ENCODE measurements at places on chromosomes 5 and 9.

DNA sequence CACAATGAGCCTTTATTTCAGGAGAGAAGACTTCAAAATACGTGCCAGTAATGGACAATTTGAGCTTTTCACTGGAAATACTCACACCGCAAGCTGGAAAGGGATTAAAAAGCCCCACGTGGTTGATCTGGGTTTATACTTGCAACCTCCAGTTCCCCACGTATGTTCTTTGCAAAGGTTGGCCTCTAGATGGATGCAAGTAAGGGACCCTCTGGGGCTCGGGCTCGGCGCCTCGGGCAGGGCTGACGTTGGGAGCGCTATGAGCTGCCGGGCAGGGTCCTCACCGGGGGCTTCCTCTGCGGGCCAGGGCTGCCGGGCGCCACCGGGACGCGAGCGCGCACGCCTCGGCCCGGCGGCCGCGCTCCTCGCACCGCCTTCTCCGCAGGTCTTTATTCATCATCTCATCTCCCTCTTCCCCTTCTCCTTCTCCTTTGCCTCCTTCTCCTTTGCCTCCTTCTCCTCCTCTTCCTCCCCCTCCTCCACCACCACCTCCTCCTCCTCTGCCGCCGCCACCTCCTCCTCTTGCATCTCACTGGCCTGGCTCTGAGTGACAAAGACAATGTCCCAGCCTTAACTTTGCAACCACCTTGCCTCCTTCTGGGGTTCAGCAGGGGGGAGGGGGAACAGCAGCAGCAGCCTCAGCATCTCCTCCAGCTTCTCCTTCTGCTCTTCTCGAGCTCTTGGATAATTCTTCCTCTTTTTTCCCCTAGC, 701 bp upstream of the ZNF462 start:
- no peak for DNase-seq

DNA sequence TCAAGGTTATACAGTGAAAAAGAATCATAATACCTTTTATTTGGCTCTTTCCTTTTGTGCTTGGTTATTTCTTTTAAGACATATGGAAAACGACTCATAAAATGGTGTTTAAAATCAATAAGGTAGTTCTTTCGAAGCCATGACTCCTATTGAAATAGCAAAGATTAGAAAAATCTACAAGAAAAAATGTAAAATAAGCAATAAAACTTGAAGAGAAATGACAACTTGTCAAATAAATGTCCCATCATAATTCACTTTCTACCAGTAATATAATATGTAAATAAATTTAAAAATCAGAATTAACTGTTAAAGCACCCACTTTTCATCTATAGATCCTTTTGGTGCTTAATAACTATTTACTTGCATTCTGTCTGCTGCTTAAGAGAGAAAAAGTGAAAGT, 12.5 kb downstream of the TEX10 start:
- DNase-seq: no peak

DNA sequence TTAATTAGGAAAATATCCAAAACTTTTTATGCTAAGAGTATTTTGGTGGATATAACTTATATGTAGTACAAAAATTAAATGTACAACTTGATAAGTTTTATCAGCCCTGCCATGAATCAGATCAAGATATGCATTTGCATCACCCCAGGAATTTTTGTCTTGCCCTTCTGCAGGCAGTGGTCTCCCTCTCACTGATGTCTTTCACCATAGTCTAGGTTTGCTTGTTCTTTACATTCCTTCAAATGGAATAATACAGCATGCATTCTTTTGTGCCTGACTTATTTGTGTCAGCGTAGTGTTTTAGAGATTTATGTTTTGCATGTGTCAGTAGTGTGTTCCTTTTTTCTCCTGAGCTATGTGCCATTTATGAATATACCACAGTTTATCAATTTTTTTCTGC, 36.4 kb downstream of the RNF180 start:
- DNase-seq: no peak

- peak; percentile 1 for DNase-seq
These were observed 406.0 kb upstream of the PIK3R1 start for GRCh38 chr5:67809589-67809988.

- DNase-seq: no peak
These were observed 199.6 kb downstream of the YTHDC2 start for GRCh38 chr5:113713051-113713450.

DNA sequence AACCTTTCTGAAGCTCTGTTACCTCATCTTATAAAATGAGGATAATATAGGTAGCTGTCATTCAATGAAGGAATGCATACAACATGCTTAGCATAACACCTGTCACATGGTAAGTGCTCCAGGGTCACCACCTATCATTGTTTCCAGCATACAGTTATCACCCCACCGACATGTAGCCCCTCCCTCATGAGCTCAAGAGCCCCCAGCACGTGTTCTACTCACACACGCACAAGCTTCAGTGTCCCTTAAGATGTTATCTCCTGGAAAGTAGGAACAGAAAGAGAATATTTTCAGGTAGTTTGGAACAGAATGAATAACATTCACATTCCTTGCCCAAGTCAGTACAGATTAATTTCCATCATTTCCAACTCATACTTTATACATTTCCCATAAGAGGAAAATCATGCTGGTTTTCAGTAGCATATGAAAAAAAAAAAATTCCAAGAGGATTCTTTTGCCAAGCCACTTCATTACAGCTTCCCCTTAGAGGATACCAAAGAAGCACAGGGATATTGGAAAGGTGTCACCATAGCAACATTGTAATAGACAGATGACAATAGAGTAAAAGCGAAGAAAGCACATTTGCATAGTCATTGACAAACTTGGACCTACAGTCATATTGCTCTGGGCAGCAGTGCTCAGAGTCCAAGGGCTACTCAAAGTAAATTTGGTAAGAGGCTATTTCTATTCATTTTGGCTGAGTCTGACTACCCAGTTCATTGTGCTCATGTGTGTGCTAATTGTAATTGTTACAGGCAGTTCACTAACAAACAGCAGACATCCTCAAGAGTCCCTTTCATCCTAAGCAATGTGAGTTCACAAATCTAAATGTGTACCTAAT, 1.5 kb upstream of the MOB3B start:
- DNase-seq: no peak

- peak; percentile 55 for DNase-seq
These were observed 269.4 kb downstream of the CWC27 start for GRCh38 chr5:65037831-65038815.

DNA sequence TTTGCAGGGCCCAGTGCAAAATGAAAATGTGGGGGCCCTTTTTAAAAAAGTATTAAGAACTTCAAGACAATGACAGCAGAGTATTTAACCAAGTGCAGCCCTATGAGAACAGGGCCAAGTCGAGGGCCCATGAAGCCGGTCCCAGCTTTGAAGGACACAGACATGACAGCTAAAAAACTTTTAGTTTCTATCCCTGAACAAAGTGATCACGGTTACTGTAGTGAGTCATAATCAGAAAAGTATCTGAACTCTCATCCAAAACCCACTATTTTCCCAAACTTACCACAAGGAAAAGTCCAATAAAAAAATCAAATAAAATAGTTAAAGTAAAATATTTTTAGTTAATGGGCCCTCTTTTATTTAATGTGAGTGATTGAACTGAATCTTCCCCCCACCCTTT, 126.0 kb downstream of the MEF2C start:
- no peak for DNase-seq

DNA sequence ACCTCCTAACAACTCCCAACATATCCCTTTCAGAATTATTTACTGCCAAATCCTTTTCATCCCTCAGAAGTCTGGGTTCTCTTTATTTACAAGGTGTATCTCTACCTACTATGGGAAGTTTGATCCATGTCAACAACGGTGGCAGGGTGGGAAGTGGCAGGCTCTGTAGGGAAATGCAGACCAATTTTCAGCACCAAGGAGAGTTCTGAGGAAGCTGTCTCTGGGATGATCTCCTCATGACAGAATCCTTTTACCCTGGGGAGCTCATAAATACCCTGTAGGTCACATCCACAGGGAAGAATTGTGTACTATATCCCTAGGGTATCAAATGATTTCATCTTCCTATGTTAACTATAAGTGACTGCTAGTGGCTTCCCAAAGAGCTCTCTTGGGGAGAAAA, 107.8 kb upstream of the NEK6 start:
- no peak for DNase-seq

- DNase-seq: no peak
These were observed 20.8 kb downstream of the DAB2IP start for GRCh38 chr9:121672213-121672612.

DNA sequence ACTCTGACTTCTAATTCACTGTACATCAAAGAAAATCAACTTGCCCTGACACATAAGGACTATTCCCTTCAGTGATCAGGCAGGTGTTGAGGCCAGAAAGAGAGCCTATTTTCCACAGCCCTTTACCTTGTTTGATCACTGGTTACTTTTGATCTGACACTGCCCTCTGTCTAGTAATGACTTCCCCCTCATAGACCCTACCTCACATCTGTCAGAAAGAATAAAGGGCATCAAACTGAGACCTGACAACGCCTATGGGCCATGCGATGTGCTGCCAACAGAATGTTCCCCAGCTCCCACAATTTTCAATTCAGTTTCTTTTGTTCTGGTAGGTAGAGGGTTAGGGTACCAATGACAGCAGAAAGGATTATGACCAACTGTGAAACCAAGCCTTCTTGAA, 47.7 kb downstream of the FBXL17 start:
- no peak for DNase-seq

DNA sequence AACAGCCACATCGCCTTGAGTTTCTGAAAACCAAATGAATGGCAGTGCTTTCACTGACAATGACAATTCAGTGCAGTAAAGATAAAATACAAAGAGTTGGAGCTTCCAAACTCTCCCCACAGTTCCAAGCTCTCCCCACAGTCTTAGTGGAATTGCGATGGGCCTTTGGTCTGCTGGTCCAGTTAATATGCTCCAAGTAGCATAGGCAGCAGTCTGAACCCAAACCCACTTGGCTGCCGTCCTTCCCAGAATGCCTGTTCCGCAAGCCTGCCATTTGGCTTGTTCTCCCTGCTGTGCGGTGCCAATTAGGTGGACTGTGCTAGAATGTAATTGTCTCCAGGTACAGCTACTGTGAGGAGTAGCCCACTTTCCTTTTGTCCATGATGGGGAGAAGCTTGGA, 250.1 kb downstream of the GOLPH3 start:
- no peak for DNase-seq

GRCh38 chr5:20348321-20348720, 360.3 kb upstream of the CDH18 start:
- DNase-seq: no peak

DNA sequence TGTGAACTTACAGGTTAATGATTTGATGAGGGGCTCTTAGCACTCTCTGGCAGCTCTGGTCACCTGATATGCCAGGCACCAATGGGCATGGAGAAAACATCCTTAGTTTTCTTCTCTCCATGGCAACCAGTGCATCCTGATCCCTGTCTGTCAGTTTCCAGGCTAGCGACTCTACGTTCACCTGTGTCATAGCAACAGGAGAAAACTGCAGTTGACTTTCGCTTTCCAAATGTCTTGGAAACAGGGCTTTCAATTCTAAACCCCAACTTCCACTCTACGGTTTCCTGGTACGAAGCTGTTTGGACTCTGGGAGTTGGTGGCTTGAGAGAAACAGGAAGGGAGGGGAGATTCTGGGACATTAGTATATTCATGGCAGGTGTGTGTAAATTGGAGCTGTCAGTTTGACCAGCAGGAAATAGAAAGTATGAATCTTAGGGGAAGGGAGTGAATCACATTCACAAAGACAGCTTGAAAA, 74.4 kb downstream of the SLC28A3 start:
- peak; percentile 7 for DNase-seq

DNA sequence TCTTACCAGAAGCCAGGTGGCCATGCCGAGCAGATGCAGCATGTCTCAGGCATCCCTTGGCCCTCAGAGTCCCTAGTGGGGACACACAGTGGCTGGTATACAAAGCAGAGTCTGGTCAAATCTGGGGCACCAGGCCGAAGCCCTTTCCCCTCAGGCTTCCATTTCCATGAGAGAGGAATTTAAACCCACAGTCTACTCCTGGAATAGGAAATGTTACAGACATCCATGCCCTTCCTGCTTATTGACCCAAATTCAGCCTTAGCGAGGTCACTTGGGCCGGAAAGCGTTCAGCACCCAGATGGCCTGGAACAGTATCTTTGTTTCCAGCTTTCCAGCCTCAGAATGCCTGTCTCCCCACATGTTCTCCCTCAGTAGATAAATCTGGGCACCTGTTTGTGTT, 131.7 kb downstream of the PIP5K1B start:
- no peak for DNase-seq

- DNase-seq: no peak
These were observed 78.3 kb downstream of the TNC start for GRCh38 chr9:115039516-115040120.

- no peak for DNase-seq
These were observed 74.5 kb downstream of the MVB12B start for GRCh38 chr9:126401107-126401506.

DNA sequence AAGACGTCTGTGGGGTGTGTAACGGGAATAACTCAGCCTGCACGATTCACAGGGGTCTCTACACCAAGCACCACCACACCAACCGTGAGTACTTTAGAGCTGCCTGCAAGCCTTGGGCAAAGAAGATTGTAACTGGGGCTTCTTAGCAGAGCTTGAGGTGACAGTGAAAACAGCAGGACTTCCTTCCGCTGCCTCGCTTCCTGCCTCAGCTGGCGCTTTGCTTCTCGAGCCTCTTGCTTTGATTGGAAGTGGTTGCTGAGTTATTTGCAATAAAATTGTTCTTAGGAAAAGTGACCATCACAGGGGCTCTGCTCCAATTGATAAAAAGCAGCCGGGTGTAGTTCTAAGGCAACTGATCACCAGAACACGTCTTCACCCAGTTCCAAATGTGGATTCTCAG, 99.1 kb downstream of the ADAMTS16 start:
- no peak for DNase-seq

- DNase-seq: no peak
These were observed 19.8 kb upstream of the NUDT12 start for GRCh38 chr5:103582364-103582763.

DNA sequence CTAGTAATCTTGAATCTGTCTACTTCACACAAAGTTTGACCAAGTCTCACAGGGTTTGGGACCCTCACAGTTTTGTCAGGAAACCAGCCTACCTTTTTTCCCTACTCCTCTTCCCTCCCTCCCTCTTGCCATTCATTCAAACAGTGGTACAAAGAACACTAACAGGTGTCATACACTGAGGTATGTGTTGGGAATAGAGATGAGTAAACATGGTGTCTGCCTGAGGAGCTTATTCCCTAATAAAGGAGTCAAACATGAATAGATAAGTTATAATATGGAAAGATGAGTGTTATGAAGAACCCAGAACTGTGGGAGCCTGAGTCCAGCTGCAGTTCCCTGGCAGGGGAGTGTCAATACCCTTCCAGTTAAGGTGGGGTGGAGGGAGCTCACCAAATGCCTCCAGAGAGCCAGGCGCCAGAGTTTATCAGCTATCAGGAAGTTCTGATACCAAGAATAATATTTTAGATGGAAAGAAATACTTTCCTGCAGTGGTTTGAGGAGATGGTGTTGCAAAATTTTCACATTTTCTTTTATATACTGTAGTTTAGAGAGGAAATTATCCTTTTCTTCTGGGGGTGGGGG, 183.4 kb upstream of the NR3C1 start:
- DNase-seq: no peak

- DNase-seq: no peak
These were observed 92.1 kb downstream of the TLE4 start for GRCh38 chr9:79663878-79664277.

- no peak for DNase-seq
These were observed 50.9 kb downstream of the C9orf85 start for GRCh38 chr9:71962328-71962727.
